Fibroblast of villous mesenchyme (primary cell): ENCODE measurements at places on chromosomes 6 and 20. TPM values are rescaled to one million over a fixed set of nuclear protein-coding genes. Genes with fewer than 3 reads are reported as not detected.

DNA sequence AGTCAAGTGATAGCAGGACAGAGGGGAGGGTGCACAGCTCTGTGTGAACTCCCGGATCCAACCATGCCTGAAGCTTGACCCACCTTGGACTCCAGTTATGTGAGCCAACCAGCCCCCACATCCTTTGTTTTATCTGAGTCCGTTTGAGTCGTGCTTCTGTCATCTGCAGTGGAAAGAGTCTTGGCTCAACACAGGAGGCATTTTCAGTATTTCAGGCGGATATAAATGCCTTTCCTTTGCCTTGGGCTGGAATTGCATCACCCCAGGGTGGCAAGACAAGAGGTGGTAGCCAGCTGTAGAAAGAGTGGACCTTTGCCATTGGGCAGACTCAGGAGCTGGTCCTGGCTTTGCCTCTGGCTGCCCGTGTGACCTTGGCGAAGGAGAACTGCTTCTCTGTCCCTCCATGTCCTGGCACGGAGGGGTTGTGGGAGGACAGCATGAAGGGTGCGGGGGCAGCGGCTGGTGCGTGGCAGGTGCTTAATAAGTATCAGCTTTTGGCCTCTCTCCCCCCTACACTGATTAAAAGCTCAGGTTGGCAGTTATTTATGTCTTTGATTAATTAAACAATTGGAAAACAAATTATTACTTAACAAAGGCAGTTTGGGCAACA is 42.6 kb upstream of the APCDD1L start:
- no peak for DNase-seq

Gene CDSN
- total RNA-seq = not detected in 2 replicates

DNA sequence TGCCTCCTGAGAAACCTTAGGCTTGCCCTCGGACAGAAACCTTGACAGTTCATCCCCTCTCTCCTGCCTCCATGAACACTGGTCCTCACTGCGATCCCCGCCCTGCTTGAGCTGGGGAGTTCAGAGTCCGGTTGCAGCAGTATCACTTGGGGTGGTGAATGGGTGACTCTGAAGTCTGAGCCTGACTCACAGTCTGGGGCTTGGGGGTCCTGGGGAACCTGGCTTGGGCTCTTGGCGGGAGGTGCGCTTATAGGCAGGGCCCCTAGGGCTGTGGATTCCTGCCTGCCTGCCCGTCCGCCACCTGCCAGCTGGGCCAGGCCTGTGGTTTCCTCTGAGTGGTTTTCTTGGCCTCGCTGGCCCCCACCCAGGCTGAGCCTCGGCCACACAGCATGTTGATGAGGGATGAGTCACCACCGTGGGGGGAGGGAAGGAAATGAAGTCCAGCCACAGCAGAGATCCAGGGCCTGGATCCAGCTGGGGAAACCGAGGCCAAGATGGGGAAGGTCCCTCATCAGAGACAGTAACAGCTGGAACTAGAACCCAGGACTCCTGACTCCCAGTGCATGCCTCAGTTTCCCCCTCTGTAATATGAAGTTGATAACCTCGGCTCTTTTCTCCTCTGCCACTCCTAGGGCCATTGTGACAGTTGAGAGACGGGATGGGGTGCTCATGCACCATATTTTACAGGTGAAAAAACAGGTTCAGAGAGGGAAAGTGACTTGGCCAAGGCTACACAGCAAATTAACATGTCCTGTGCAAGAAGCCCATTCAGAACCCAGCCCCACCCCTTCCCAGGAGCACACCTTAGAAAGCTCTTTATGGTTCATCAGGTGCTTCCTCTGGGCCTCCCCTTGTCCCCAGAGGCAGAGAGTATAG is 9.2 kb downstream of the FOXS1 start:
- peak; percentile 92 for DNase-seq

GRCh38 chr6:142871910-142872331 is 73.1 kb downstream of the HIVEP2 start:
- peak; percentile 88 for DNase-seq

GRCh38 chr6:170438402-170438753 is 114.7 kb downstream of the PSMB1 start:
- DNase-seq = peak; percentile 98

Gene PDYN
- not detected in 2 replicates for total RNA-seq

DNA sequence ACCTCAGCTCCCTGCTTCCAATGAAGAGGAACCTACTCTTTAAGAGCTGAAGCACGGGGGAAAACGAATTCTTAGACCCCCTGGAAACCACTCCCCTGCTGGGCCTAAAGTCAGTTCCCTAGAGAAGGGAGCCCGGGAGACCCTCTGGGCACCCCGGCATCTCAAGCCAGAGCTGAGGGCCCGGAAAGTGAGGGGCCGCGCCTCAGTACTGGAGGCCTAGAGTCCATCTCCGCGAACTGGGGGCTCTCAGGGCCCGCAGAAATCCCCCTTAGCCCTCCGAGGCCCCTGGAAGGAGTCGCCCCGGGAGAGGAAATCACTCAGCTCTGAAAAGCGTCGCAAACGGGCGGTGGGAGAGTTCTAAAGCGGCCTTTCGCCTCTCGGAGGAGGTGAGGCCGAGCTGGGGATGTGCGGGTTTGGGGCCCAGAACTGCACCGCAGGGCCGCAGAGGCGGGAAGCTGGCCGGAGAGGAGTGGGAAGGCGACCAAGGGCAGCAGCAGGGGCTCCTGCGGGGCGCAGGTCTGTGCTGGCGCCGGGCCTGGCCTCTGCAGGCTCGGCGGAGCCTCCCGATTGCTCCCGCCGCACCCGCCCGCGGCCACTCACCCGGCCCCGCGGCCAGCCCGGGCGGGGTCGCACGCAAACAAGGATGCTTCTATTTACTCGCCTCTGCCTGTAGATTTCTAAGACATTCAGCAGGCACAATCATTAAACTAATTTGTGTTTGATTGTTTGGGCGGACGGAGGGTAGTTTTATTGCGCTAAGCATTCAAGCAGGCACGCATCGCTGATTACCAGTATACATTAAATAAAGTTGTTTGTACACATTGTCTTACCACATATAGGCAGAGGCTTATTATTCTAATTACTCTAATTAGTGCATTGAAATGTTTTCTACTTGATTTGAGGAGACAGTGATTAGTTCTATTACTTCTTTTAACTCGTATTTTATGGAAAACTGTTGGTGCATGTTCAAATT is 9.2 kb downstream of the POU3F2 start:
- DNase-seq = no peak

Gene TGM3
- not detected in 2 replicates for total RNA-seq

Gene SDC4
- total RNA-seq = 129 and 178 TPM in 2 replicates

- no peak for DNase-seq
These were observed 5.1 kb downstream of the C6orf132 start for GRCh38 chr6:42137194-42137753.

Gene LST1
- not detected in 2 replicates for total RNA-seq
